Activated CD4-positive, alpha-beta memory T cell treated with anti-CD3 and anti-CD28 coated beads, Interleukin-2, amount 10 ng/mL, durations not matched to agents 7 days and 5 days (primary cell): ENCODE measurements at places on chromosomes 13 and 19. TPM values are rescaled to one million over a fixed set of nuclear protein-coding genes. Genes with fewer than 3 reads are reported as not detected.

The WDR87 gene
- total RNA-seq, result not detected

- H3K4me1 ChIP-seq, result peaks cover 33% of the 10 kb centered on the region
- peaks cover 5% of the 10 kb centered on the region for H3K27me3 ChIP-seq
- H3K27ac ChIP-seq, result peak overlapping the region; percentile 72
- no peaks in the 10 kb centered on the region for H3K36me3 ChIP-seq
These were observed 3.3 kb upstream of the PEX11G start for GRCh38 chr19:7492142-7492541.

The IGFL1 gene
- not detected for total RNA-seq

GRCh38 chr13:113970810-113971470, 2.9 kb downstream of the C13orf46 start:
- H3K4me3 ChIP-seq, result no peak overlapping the region
- H3K27me3 ChIP-seq, result no peaks in the 10 kb centered on the region
- H3K4me1 ChIP-seq, result no peaks in the 10 kb centered on the region
- no peak for DNase-seq
- H3K27ac ChIP-seq, result no peak overlapping the region

The PSG1 gene
- not detected for total RNA-seq

- H3K36me3 ChIP-seq, result no peaks in the 10 kb centered on the region
- H3K27ac ChIP-seq, result no peak overlapping the region
- no peak overlapping the region for H3K4me3 ChIP-seq
- H3K27me3 ChIP-seq, result peaks cover 14% of the 10 kb centered on the region
- DNase-seq, result no peak
- H3K4me1 ChIP-seq, result no peaks in the 10 kb centered on the region
These were observed 6.3 kb downstream of the SLC7A10 start for GRCh38 chr19:33219261-33219815.

DNA sequence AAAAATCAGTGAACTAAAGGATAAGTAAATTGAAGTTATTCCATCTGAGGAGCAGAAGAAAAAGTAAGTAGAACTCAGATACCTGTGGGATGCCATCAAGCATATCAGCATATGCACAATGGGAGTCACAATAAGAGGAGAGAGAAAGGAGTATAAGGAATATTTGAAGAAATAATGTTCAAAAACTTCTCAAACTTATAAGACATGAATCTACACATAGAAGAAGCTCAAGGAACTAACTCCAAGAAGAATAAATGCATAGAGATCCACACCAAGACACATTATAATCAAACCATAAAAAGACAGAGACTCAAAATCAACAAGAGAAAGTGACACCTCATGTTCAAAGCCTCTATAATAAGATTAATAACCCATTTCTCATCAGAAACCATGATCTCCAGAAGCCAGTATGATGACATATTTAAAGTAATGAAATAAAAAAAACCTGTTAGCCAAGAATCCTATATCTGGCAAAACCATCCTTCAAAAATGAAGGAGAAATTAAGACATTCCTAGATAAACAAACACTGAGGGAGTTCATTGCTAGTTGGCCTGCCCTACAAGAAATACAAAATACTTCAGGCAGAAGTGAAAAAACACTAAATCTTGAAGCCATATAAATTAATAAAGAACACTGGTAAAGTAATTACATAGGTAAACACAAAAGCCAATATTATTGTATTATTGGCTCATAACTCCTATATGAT, 3.8 kb upstream of the ZNF233 start:
- peaks cover 10% of the 10 kb centered on the region for H3K36me3 ChIP-seq
- no peak overlapping the region for H3K4me3 ChIP-seq
- H3K4me1 ChIP-seq, result peaks cover 10% of the 10 kb centered on the region
- no peaks in the 10 kb centered on the region for H3K27me3 ChIP-seq

The ACTMAP gene
- 18.8 TPM for total RNA-seq

GRCh38 chr19:995051-995827, 5.0 kb upstream of the GRIN3B start:
- peaks cover 26% of the 10 kb centered on the region for H3K27me3 ChIP-seq
- H3K4me3 ChIP-seq, result no peak overlapping the region
- no peak overlapping the region for H3K27ac ChIP-seq
- peaks cover 11% of the 10 kb centered on the region for H3K36me3 ChIP-seq

GRCh38 chr19:30001791-30002190, 59.8 kb downstream of the URI1 start:
- no peak overlapping the region for H3K4me3 ChIP-seq
- peaks cover 57% of the 10 kb centered on the region for H3K36me3 ChIP-seq
- H3K27ac ChIP-seq, result no peak overlapping the region
- H3K27me3 ChIP-seq, result no peaks in the 10 kb centered on the region
- DNase-seq, result no peak

- H3K27ac ChIP-seq, result no peak within 1 kb of the TSS
- H3K4me1 ChIP-seq, result no peaks in the 10 kb centered on the region
- H3K27me3 ChIP-seq, result peaks cover 23% of the 10 kb centered on the region
These were observed at the start of gene DCLK1 for GRCh38 chr13:36131222-36131930. Gene DCLK1 (minus strand): TSS chr13:36131382.

DNA sequence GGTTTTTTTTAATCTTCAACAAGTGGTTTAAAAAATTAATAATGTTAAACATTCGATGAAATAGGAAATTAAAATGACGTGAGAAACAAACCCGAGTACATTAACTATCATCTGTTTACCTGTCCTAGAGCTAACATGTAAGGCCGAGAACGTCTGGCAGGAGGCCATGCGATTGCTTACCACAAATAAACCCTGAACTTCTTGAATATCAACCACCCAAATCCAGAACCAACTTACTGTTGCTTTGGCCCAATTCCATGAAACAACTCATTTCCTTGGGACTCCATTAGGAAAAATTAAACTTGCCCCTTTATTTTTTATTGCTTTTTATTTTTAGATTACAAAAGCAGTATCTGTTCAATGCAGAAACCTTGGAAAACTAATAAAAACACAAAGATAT, 228.9 kb upstream of the IRS2 start:
- peaks cover 3% of the 10 kb centered on the region for H3K27me3 ChIP-seq
- H3K4me1 ChIP-seq, result no peaks in the 10 kb centered on the region
- DNase-seq, result no peak
